NCI-H187 treated with DMSO at 0.1 percent for 48 hours (cell line): ENCODE measurements at places on chromosomes 7 and 10.

- no peak for DNase-seq
Measured at GRCh38 chr10:54808186-54808935, 7.3 kb upstream of the PCDH15 start.

GRCh38 chr7:144812379-144813283 is 23.2 kb downstream of the TPK1 start:
- no peak for DNase-seq

- DNase-seq = no peak
Measured at GRCh38 chr7:84697506-84697905, 489.4 kb downstream of the SEMA3D start.

- DNase-seq = no peak
Measured at GRCh38 chr10:99461230-99461629, 30.8 kb upstream of the GOT1 start.

DNA sequence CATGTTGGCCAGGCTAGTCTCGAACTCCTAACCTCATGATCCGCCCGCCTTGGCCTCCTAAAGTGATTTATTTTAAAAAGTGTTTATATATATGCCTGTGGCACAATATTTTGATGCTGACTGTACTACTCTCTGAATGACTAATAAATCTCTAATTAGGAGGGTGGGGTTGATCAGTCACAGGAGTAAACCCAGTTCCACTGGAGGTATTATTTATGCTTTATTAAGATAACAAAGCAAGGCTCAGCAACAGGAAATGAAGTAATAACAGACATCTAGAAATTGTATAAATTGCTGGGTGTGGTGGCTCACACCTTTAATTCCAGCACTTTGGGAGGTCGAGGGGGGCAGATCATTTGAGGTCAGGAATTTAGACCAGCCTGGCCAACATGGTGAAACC is 26.0 kb upstream of the MCU start:
- DNase-seq = no peak

DNA sequence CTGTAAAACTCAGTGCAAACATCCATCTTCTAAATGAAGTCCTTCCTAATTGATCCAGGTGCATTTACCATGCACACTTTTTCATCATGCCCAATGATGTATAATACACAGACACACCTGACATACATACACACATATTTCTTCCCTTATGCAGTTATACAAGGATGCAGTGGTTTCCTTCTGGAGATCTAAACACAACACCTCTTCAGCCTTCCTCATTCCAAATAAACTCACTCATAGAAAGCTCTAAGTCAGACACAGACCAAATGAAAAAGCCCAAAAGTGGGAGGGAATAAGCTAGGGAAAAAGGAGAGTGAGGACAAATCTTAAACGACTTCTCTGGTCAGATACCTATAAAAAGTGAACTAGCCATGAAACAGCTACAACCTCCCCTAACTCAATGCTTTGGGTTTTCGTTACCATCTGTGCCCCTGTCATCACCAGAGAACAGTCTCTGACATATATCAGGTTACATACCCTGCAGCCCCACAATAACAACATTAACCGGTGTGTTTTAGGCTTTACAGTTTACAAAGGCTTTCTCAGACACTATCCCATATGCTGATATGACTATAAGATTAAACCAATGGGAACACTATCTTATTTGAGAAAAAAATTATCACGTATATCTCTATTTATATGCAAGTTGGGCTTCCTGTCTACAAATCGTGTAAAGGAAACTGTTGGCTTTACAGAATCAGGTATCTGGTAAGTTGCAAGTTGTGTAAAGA is 675.2 kb downstream of the PHTF2 start:
- DNase-seq = no peak

DNA sequence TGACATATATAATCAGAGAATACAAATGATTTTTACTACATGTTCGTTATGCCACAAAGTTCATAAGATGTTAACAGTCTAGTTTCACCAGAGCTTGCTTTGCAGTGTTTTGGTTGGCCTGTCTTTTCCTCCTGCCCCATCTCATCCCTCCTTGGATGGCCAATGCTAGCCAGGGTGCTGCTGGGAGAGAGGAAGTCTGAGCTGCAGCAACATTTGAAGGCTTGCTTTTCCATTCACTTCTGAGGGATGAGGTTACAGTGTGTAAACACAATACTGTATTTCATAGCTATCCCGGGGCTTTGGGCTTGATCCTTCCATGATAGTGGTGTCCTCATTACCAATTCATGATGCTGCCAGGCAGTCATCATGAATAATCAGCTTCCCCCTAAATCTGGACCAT is 170.5 kb downstream of the RAB11FIP2 start:
- DNase-seq = no peak

GRCh38 chr10:132105302-132105995 is 39.7 kb downstream of the JAKMIP3 start:
- DNase-seq = no peak

DNA sequence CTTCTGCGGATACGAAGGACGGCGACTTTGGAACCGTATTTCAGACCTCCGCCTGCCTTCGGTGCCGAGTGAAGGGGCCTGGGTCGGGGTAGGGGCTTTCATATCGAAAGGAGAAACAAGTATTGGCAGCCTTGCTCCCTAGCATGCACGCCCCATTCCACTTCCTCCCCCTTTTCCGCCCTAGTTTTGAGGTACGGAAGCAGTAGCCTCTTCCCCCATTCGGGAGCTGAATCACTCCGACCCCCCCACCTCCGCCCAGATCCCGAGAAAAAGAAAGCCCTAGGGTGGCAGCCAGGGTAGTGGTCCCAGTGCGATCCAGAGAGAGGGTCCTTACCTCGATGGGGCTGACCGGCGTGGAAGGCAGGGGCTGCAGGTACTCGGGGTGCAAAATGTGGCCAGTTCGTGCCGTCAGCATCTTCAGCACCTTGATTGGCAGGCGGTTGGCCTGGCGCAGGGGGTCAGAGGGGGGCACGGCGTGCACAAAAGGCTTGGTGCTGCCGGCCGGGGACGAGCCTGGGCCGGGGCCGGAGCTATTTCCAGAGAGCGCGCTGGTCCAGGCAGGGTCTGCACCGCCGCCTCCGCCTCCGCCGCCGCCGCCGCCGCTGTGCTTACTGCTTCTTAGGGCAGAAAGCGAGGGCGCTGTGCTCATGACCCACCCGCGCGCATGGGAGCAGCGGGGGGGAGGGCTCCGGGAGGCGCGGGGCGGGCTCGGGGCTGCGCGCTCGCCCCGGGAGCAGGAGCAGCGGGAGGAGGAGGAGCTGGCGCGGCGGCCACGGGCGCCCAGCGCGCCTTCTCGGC is 594 bp downstream of the ZNF503 start:
- DNase-seq = no peak

- DNase-seq = no peak
Measured at GRCh38 chr10:46285300-46285699, 1.5 kb upstream of the ANTXRL start.

GRCh38 chr10:99394761-99395386 is 35.5 kb downstream of the GOT1 start:
- DNase-seq = peak; percentile 47

- DNase-seq = no peak
Measured at GRCh38 chr10:60406182-60406581, 16.5 kb upstream of the ANK3 start.

- DNase-seq = no peak
Measured at GRCh38 chr7:100799037-100799896, 28.1 kb downstream of the EPHB4 start.

DNA sequence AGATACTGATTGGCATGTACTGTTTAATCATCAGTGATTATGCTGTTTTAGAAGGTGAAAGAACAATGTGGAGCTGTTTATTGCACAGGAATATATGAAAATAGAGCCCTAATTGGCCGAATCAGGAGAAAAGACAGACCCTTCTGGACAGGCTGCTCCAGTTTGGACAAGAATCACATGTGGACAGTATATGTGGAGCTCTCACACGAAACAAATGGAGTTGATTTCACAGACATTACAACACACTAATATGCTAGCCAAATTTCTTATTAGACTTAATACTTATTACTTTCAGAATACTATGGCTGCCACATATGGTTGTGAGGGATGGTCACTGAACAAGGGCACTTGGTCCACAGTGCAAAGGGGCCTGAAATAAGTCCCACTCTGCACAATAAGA is 15.5 kb downstream of the TWIST1 start:
- no peak for DNase-seq

DNA sequence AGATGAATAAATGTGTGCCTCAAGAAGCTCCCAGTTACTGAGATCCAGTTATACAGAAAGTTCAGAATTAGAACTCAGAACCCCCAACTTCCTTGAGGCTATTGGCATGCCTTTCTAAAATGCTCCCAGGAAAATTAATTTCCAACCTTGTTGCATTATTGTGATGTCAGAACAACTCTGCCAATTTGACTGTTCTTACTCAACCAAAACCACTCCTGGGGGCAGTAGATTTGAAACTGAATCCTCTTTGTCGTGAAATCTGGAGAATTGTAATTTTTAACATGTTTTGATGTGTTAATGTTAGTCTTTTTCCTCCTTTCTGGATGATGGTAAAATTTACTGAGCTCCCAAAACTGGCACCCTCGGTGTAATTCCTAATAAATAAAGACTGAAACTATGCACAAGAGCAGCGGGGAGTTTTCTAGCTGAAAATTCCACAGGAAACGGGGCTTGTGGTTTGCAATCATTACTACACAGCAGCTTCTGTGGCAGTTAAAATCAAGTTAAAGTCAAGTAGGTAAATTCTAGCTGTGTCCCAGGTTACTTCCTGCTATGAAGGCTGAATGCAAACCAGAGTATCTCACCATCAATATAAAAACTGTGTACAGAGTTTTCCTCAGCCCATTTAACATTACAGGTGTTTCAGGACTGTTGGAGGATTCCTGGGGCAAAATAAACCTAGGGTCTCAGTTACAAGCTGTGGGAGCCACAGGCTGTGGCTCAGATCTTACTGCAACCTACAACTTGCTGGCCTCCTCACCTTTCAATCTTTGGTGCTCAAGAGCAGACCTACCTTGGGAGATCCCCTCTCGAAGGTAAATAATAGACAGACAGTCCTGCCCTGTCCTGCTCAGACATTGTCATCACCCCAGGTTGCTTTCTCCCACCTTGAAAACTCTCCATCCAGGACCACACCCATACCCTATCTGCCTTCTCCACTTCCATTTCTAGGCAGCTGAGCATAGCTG is 156.3 kb upstream of the KMT2E start:
- DNase-seq = no peak

- no peak for DNase-seq
Measured at GRCh38 chr7:75878312-75878768, 494 bp upstream of the RHBDD2 start.

DNA sequence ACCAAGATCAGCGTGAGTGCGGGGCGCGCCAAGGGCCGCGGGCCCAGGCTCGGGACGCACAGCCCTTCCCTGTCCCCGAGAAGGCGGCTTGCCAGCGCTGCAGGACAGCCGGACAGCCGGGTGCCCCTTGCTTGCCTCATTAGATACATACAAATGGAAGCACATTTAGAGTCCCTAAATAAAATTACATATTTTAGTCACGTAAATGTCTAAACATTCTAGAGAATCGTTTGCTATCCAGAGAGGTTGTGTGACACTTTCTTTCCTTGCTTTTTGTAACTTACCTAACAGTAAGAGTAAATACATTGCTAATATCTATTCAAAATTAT is 4.8 kb downstream of the VSTM2A start:
- no peak for DNase-seq

DNA sequence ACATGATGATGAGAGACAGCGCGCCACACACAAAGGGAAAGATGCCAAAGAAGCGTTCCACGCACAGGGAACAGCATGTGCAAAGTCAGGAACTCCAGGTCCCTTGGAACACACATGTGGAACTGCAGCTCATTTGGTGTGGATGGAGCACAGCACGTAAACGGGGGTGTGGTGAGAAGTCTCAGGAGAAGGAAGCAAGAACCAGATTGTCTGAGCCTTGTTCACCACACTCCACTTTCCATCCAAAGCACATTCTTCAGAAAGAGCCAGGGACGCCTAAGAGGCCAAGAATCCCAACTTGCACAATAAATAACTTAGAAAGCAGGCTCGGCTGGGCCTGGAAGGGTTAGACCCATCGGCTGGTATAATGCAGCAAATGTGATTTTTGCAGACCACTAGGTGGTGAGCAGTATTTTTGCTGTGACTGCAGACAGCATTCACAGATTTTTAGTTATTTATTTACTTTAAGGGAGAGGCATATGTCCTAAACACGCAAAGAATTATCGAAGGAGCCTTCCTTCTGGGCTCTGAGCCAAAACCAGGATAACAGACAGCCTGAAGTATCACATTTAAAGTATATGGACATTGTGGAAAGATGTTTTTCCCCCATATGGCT is 27.9 kb upstream of the ASCC1 start:
- DNase-seq = no peak

- DNase-seq = no peak
Measured at GRCh38 chr7:12401538-12402364, 1.9 kb downstream of the VWDE start.

GRCh38 chr7:45865594-45866410 is 7.1 kb downstream of the CCDC201 start:
- DNase-seq = no peak
